ENCODE measurements at places on chromosomes 7 and 10.

DNA sequence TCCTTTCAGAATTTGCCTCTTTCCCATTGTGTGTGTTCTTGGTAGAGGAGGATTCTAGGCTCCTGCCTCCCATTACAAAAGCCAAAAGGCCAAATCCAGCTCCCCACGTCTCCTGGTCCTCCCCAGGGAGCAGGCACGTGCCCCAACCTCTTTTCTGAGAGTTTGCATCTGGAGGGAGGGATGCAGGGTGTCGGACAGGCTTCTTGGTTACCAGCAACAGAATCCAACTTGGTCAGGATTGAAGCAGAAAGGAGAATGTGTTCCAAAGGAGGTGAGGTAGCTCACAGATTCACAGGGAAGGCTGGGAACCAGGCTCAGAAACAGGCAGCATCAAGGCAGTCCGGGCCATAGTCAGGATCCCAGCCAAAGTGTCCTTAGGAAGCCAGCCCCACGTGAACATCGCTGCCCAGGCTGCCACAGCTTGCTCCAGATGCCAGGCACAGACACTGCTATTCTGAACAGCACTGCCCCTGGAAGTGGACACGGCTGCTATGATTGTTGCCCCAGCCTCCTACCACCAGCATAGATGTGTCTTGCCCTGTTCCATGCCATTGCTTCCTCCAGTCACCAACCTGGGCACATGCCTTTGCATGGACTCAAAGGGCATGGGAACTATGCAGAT lies 264.2 kb upstream of the ZMIZ1 start:
- no peaks in the 10 kb centered on the region for H3K36me3 ChIP-seq
- H3K4me3 ChIP-seq, result no peak overlapping the region
- H3K27me3 ChIP-seq, result no peaks in the 10 kb centered on the region
- peak overlapping the region; percentile 93 for H3K27ac ChIP-seq
- peak; percentile 57 for DNase-seq

DNA sequence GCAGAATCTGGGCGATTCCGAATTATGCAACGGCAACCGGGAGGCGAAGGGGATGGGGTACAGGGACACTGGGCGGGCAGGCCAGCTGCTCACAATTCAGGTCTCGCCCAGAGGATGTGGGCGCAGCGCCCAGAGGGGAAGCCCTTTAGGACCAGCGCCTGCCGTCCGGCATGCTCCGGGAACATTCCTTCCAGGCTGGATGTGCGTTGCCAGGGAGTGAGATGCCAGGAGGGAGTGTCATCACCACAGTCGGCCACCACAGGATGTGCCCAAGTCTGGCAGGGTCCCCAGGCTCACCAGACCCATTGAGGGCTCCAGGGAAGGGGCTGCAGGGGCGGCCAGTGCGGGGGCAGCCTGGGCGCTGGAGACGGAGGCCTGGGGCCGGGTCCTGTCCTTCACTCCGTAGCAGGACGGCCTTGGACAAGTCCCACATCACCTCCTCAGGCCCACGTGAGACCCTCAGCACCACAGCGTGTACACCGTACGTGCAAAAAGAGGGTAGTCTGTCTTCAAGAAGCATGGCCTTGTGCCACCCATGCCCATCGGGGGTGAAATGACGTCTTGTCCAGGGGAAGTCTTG lies 63.9 kb downstream of the FOXL3 start:
- H3K4me1 ChIP-seq, result peaks cover 5% of the 10 kb centered on the region
- H3K27me3 ChIP-seq, result peaks cover 58% of the 10 kb centered on the region
- H3K27ac ChIP-seq, result no peak overlapping the region
- peak; percentile 31 for DNase-seq

- H3K27ac ChIP-seq, result no peak overlapping the region
- H3K36me3 ChIP-seq, result no peaks in the 10 kb centered on the region
- H3K27me3 ChIP-seq, result no peaks in the 10 kb centered on the region
Measured at GRCh38 chr7:47759056-47759706, 177.3 kb upstream of the TNS3 start.

- H3K27ac ChIP-seq, result no peak overlapping the region
- no peaks in the 10 kb centered on the region for H3K4me1 ChIP-seq
- no peaks in the 10 kb centered on the region for H3K27me3 ChIP-seq
- H3K4me3 ChIP-seq, result no peak overlapping the region
- H3K36me3 ChIP-seq, result peaks cover 34% of the 10 kb centered on the region
Measured at GRCh38 chr10:70106958-70107791, 25.4 kb downstream of the AIFM2 start.

DNA sequence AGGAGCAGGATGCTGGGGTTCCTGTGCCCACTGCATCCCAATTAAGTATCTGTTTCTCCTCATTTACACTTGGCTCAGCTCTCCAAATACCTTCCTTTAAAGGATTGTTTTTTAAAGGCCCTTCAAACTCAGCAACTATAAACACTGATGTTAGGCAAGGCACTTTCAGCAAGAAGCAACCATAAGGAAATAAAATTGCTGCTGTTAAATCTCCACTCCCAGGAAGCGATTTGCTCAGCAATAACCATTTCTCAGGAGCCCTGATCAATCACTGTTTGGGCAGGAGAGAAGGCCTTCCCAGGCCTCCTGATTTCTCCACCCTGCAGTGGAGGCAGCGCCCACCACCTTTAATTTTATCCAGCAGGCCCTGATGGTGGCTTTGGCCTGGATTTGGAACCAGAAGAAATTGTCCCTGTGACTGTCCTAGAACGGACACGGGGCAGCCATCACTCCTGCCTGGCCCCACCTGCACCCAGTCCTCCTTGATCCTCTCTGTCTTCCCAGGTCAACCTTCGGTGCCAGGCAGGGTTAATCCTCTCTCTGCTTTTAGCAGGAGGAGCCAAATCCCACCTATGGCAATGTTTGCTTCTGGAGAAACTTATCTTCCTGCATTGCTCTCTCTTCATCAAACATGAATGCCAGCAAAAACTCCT lies 199.8 kb downstream of the PLXNA4 start:
- H3K27me3 ChIP-seq, result no peaks in the 10 kb centered on the region
- no peaks in the 10 kb centered on the region for H3K36me3 ChIP-seq
- no peak overlapping the region for H3K4me3 ChIP-seq
- peak overlapping the region; percentile 63 for H3K27ac ChIP-seq
- peaks cover 60% of the 10 kb centered on the region for H3K4me1 ChIP-seq

GRCh38 chr7:47852330-47853245 lies 95.7 kb downstream of the PKD1L1 start:
- no peak overlapping the region for H3K4me3 ChIP-seq
- H3K36me3 ChIP-seq, result peaks cover 9% of the 10 kb centered on the region
- H3K27me3 ChIP-seq, result no peaks in the 10 kb centered on the region
- H3K27ac ChIP-seq, result no peak overlapping the region

GRCh38 chr7:122791959-122792545 lies 89.3 kb upstream of the RNF148 start:
- no peak overlapping the region for H3K4me3 ChIP-seq
- H3K27ac ChIP-seq, result no peak overlapping the region
- peaks cover 10% of the 10 kb centered on the region for H3K4me1 ChIP-seq
- no peaks in the 10 kb centered on the region for H3K27me3 ChIP-seq
- no peak for DNase-seq

DNA sequence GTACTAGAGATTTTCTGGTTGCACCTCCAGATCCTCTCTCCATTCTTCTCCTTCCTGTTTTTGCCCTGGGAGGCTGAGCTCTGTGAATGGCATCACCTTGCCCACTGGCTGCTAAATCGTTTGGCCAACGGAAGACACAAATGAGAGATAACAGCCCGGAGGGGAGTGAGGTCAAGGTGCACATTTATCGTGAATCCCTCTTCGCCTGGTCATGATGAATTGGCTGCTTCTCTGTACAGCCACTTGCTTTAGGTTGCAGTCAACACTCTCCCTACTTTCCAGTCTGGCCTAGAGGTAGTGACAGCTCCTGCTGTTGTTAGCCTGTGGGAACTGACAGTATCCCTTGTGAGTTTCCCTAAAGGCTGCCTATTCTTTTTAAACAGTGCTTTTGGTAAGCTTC lies 85.4 kb upstream of the CHCHD3 start:
- no peak overlapping the region for H3K4me3 ChIP-seq
- DNase-seq, result no peak
- no peaks in the 10 kb centered on the region for H3K4me1 ChIP-seq
- H3K36me3 ChIP-seq, result no peaks in the 10 kb centered on the region
- H3K27ac ChIP-seq, result no peak overlapping the region

DNA sequence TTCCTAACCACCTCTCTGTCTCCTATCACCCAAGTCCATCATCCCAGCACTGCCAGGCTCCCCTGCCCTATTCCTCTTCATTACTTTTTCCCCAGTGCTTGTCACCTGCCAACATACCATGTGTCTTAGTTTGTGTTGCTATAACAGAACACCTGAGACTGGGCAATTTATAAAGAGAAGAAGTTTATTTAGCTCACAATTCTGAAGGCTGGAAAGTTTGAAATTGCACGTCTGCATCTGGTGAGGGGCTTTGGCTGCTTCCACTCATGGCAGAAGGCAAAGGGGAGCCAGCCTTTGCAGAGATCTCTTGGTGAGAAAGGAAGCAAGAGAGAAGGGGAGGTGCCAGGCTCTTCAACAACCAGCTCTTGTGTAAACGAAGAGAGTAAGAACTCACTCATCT lies 47.3 kb downstream of the DRGX start:
- no peaks in the 10 kb centered on the region for H3K4me1 ChIP-seq
- H3K4me3 ChIP-seq, result no peak overlapping the region
- DNase-seq, result no peak
- no peaks in the 10 kb centered on the region for H3K27me3 ChIP-seq

- no peaks in the 10 kb centered on the region for H3K27me3 ChIP-seq
- peak overlapping the region; percentile 86 for H3K27ac ChIP-seq
- DNase-seq, result no peak
- H3K4me3 ChIP-seq, result no peak overlapping the region
Measured at GRCh38 chr7:137989094-137989493, 12.8 kb downstream of the CREB3L2 start.

GRCh38 chr10:58888957-58889356 lies 287.5 kb upstream of the PHYHIPL start:
- H3K27me3 ChIP-seq, result no peaks in the 10 kb centered on the region
- H3K4me1 ChIP-seq, result no peaks in the 10 kb centered on the region
- no peak for DNase-seq

DNA sequence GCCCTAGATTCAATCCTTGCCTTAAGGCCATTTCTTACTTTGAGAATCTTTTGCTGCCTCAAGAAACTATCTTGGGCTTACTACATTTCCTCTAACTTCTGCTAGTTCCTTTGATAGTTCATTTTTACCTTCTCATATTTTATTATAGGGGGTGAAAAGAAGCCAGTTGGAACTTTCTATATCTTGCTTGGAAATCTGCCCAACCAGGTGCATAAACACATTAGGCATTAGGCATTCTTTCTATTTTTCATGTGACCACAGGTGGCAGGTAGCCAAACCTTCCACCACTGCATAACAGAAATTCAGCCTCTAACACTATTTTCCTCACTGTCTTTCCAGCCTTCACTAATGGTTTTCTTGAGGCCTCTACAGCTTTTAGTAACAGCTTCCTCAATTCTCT lies 300.0 kb upstream of the SP8 start:
- H3K27me3 ChIP-seq, result no peaks in the 10 kb centered on the region
- H3K4me3 ChIP-seq, result no peak overlapping the region
- H3K27ac ChIP-seq, result no peak overlapping the region
- H3K4me1 ChIP-seq, result no peaks in the 10 kb centered on the region
- H3K36me3 ChIP-seq, result no peaks in the 10 kb centered on the region

DNA sequence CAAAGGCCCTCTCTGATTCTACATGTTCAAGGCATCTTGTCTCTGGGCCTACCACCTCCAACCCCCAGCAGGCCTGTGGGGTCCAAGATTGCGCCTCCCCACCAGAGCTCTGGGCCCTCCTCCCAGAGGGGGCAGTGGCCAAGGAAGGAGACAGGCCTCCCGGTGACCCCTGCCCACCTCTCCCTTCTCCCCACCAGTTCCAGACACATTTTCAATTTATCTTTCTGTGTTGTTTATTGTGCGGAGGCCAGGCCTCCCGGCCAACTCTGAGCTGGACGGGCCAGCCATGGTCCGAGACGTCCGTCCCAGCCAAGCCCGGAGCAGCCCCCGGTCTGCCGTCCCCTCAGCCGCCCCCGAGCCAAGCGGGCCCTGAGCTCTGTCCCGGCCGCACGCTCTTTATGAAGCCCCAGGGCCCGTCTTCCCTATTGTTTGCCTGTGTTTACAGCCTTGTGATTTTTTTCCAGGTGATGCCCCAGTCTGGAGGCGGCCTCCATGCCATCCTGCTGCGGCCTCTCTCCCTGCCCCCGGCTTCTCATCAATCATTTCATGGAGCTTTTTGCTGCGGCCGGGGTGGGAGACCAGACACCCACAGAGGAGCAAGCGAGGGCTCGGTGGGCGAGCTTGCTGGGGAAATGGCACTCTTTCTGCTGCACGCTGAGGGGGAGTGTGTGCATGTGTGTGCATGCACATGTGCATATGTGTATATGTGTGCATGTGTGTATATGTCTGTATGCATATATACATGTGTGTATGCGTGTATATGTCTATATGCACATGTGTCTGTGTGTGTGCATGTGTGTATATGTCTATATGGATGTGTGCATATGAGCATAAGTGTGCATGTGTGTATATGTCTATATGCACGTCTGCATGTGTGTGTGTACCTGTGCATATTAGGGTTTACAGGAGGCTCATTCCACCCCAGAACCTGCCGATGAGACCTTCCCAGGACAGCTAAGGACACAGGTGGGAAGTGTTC lies 52.7 kb upstream of the ELN start:
- H3K27ac ChIP-seq, result no peak overlapping the region
- no peak for DNase-seq
- peaks cover 7% of the 10 kb centered on the region for H3K27me3 ChIP-seq
- no peak overlapping the region for H3K4me3 ChIP-seq

DNA sequence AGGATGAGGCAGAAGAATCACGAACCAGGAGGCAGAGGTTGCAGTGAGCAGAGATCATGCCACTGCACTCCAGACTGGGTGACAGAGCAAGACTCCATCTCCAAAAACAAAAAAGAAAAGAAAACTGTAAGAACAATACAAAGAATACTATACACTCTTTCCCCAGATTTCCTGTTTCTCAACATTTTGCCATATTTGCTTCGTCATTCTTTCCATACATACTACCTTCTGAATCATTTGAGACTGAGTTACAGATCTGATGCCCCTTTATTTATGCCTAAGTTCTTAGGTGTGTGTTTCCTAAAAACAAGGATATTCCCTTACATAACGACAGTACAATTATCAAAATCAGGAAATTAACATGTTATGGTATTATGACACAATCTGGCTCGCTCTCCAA lies 168.4 kb upstream of the CELF2 start:
- H3K36me3 ChIP-seq, result no peaks in the 10 kb centered on the region
- H3K27ac ChIP-seq, result no peak overlapping the region
- DNase-seq, result no peak
- no peak overlapping the region for H3K4me3 ChIP-seq
- no peaks in the 10 kb centered on the region for H3K27me3 ChIP-seq

- H3K27me3 ChIP-seq, result no peaks in the 10 kb centered on the region
- H3K4me1 ChIP-seq, result peaks cover 71% of the 10 kb centered on the region
- peaks cover 58% of the 10 kb centered on the region for H3K36me3 ChIP-seq
- H3K27ac ChIP-seq, result peak overlapping the region; percentile 78
- peak; percentile 68 for DNase-seq
Measured at GRCh38 chr10:95246582-95247051, 44.2 kb downstream of the PDLIM1 start.

- H3K4me1 ChIP-seq, result no peaks in the 10 kb centered on the region
- DNase-seq, result no peak
- no peak overlapping the region for H3K4me3 ChIP-seq
Measured at GRCh38 chr7:50488379-50488778, 38.2 kb upstream of the FIGNL1 start.

Data from left ventricle myocardium inferior (tissue), 1 donor.